ENCODE measurements at places on chromosomes 12 and 14. TPM values are rescaled to one million over a fixed set of nuclear protein-coding genes. Genes with fewer than 3 reads are reported as not detected.

Gene GPRC5A
- 25.9 TPM for total RNA-seq

Gene PRH2
- total RNA-seq = 0.18 TPM

Gene KRT80
- under 0.01 TPM for total RNA-seq

Gene ASCL1
- total RNA-seq = not detected

Gene DENND5B
- total RNA-seq = 6.7 TPM

Gene GPD1
- total RNA-seq = not detected

Gene BEGAIN
- not detected for total RNA-seq

Gene IRAK3
- 8.1 TPM for total RNA-seq

Gene KRT2
- not detected for total RNA-seq

Gene AQP5
- total RNA-seq = 0.09 TPM

Gene OR2AP1
- total RNA-seq = not detected

Gene KCNC2
- total RNA-seq = not detected

Gene NRXN3
- total RNA-seq = under 0.01 TPM

Gene TCP11L2
- total RNA-seq = 65.1 TPM

Gene MARCHF9
- 3.1 TPM for total RNA-seq

Gene LPAR5
- total RNA-seq = not detected

Gene OAS2
- total RNA-seq = 0.71 TPM

Gene SYNE2
- 12.4 TPM for total RNA-seq

Gene FSCB
- not detected for total RNA-seq

Gene SLC17A8
- not detected for total RNA-seq

All from smooth muscle cell of bladder (primary cell).